ENCODE measurements at places on chromosomes 5 and 9.
A peak's percentile ranks its signal among the peaks of the same experiment; 100 is the strongest.

DNA sequence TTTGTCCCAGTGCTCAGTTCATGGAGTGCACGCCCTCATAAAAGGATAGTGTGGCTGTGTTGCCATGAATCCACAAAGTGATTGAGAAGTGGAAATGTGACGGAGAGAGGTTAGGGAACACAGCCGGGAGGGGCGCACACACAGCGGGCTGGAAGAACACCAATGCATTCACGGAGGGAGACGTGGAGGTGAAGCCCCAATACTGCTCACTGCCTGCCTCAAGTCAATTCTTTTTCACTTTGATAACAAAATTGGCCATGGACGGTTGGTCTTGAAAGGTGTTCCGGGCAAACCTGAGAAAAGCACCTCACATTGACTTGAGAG, 424.1 kb downstream of the MED10 start:
- no peak overlapping the region for H3K4me3 ChIP-seq
- H3K27me3 ChIP-seq: no peaks in the 10 kb centered on the region
- no peaks in the 10 kb centered on the region for H3K36me3 ChIP-seq
- no peak for DNase-seq

DNA sequence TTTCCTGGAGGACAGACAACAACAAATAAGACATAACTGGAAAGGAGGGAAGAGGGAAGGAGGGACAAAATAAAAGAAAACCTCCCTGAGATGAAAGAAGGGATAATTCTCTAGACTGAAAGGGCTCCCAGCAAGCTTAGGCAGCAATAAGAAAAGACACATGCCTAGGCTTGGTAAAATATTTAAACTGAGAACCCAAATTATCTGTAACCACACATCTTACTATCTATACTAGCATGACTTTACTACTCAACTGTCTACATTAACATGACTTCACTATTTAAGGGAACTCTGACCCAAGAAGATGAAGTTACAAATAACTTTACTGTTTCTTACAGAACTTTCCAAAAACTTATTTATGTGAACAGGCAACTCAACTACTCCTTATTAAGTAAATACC, 95.9 kb downstream of the EPB41L4A start:
- no peak overlapping the region for H3K4me3 ChIP-seq
- H3K4me1 ChIP-seq: no peaks in the 10 kb centered on the region
- no peaks in the 10 kb centered on the region for H3K36me3 ChIP-seq
- no peak overlapping the region for H3K27ac ChIP-seq
- no peak for DNase-seq

DNA sequence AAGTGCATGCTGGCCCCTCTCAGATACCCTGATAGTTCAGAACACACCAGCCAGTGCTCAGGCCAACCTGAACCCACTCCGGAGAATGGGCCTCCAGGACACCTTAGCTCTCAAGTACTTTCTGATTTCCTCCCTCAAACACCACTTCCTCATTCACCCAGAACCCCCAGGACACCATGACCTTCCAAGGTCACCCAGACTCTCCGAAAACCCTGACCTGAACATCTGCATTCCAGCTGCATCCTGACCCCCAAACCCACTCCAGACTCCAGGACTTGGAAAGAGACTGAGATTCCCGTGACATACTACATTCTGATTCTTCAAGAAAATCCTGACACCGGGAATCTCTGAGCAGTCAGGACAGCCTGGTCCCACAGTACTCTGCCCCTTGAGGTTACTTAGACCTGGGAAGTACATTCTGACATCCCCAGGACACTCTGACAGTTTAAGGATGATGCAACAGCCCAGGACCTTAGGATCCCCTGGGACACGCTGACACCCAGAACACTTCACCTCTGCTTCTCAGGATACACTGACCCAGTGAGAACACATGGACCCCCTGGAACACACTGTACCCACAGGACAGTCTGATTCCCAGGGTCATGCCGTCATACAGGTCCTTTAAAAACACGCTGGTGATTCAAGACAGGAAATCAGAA, 747 bp upstream of the PROP1 start:
- no peaks in the 10 kb centered on the region for H3K36me3 ChIP-seq
- no peak for DNase-seq
- no peaks in the 10 kb centered on the region for H3K4me1 ChIP-seq
- no peaks in the 10 kb centered on the region for H3K27me3 ChIP-seq

DNA sequence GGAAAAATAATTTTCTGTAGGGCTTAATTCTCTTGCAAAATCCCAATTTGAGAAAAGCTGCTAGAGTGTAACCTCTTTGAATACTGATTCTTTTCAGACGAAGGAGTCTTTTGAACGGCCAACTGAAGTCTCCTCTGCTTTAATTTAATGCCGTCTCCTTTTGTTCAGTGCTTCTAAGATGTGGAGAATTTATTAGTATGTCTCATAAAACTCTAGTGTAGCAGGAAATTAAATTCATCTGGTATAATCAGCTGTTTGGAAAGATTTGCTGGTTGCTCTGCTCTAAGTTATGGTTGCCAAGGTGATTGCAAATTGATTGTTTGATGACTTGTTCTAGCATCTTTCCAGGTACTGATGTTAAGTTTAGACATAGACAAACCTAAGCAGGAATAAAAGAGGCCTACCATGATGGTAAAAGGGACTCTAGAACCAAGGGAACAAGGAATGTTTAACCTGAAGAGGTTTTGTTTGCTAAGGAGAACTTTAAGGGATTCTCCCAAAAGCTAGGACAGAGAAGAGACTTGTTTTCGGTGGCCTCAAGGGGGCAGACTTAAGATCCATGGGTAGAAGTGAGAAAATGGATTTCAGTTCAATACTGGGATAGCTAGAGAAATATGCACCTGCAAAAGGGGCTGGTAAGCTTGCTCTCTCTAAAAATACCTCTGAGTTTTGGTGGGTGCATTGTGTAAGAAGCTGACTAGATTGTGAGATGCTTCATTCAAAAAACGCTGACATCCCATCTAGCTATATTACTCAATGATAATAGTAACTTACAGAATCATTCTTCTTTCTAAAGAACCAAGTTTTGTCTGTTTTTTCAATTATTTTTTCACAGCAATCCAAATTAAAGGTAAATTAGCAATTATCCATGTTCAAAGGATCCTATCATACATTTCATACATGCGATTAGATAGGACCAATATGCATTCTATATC, 5.7 kb upstream of the ADRB2 start:
- DNase-seq: peak; percentile 35
- H3K36me3 ChIP-seq: no peaks in the 10 kb centered on the region

DNA sequence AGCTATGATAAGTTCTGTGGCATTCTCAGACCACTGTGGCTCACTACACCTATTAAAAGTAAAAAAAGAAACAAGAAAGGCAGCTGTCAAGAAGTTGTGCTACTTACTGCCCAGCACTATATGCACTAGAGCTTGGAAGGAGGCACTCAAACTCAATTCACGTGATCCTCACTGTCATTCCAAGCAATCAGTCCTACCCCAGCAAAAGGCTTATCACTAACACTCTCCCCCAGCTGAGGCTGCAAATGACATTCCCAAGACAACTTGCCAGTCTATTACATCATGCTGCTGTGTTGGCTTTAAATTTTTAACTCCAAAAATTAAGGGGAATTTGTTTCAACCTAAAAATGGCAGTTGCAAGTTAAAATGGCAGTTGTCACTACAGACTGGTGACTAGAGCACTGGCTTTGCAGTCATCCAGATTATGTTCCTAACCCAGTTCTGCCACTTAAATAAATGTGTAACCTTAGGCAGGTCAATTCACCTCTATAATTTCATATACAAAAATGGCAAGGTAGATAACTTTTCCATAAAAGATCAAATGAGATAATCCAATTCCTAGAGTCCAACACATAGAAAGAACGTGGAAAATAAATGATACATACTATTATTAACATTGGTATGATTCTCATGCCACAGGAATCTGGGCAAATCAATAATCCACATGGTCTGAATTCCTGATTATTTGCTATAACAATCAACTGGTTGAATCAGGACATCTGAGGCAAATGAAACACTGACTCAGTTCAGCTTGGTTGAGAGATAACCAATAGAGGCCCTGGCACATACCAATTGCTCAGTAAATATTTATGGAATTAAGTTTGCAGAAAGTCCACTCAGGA, 52.4 kb downstream of the FBXW11 start:
- DNase-seq: no peak
- H3K27ac ChIP-seq: no peak overlapping the region
- H3K4me1 ChIP-seq: peaks cover 34% of the 10 kb centered on the region
- no peaks in the 10 kb centered on the region for H3K27me3 ChIP-seq

DNA sequence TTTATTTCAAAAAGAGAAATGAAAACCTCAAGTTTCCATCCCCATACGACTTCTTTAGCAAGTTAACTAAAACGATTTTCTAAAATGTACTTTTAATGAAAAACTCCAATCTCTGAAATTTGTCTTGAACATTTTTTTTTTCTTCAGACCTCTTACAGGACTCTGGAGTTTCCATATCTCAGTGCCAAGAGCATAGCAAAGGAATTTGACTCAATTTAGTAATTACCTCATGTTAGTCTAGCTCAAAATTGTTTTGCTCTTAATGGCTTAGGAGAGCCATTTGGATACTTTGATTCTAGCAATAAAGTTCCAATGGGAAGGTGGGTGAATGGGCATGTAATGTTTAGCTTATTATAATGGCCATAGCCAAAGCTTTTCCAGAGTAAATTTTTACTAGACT, 26.0 kb upstream of the SPATA31D4 start:
- H3K36me3 ChIP-seq: no peaks in the 10 kb centered on the region
- H3K27me3 ChIP-seq: no peaks in the 10 kb centered on the region
- no peaks in the 10 kb centered on the region for H3K4me1 ChIP-seq
- H3K4me3 ChIP-seq: no peak overlapping the region
- DNase-seq: no peak

DNA sequence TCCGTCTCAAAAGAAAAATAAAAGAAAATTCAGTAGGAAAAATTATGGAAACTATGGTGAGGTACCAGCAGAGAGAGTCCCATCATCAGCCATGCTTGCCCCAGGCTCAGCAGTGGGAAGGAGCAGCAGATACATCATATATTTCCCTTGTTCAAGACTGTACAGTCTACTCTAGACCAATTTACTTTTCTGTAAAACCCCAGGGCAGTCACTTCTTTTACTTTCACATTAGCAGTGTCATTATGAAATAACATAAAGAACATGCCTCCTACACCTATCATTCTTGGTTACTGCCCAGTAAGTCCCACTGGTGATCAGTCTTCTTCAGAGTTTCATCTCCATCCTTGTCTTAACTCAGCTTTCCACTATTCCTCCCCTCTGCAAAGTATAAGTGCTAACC, 1145.0 kb downstream of the MAT2B start:
- H3K4me3 ChIP-seq: no peak overlapping the region
- no peak for DNase-seq
- H3K4me1 ChIP-seq: no peaks in the 10 kb centered on the region
- no peaks in the 10 kb centered on the region for H3K27me3 ChIP-seq
- H3K27ac ChIP-seq: no peak overlapping the region

DNA sequence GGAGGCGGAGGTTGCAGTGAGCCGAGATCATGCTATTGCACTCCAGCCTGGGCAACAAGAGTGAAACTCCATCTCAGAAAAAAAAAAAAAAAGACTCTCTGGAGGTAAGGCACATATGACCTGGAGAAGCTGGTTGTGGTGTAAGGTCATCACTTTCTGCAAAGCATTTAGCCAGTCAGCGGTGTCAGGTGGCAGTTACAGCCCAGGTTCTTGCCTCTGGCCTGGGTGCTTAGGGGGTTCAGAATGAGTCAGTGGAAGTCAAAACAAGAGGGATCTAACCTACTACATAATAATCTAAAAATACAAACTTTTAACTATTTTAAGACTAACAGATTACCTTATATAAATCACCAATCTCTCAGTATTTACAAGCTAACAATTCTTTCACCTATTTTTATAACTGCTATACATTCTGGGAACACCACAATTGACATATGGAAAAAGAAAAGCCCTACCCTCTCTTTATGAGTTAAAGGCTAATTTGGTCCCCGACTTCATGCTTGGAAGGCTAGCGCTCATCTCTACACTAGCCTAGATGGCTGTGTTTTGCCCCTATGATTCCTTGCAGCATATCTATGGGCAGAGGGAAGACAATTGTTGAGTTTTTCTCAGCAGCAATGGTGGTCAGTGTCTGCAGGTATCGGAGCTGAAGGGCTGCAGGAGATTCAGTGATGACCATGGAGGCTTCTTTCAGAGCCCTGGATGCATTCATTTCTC, 29.2 kb downstream of the STOM start:
- DNase-seq: no peak
- H3K27me3 ChIP-seq: no peaks in the 10 kb centered on the region
- H3K27ac ChIP-seq: no peak overlapping the region
- no peak overlapping the region for H3K4me3 ChIP-seq

DNA sequence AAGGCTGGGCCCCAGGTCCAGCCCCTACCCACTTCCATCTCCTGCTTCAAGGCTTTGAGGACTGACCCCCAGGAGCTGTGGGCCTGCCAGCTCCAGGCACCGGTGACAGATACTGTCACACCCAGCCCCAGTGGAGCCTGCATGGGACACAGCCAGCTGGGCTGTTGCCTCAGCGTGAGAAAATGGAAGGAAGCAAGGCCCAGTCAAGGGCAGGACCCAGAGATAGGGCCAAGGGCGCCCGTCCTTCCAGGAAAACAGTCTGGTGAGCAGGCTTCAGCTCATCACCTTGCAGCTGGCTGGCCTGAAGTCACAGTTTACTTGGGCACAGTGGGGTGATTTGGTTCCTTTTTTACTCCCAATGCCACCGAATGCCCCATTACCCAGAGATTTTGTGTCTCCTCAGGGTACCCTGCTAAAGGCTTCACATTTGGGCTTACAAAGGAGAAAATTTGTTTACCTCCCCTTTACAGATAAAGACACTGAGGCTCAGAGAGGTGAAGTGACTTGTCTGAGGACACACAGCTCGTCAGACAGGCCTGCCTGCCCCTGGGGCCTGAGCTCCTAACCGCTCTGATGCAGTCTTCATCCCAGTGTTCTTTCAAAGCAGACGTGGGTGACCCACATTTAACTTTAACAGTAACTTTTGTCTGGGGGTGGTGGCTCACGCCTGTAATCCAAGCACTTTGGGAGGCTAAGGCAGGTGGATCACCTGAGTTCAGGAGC, 21.5 kb upstream of the WDR38 start:
- no peak for DNase-seq
- no peaks in the 10 kb centered on the region for H3K27me3 ChIP-seq
- H3K4me1 ChIP-seq: no peaks in the 10 kb centered on the region
- no peaks in the 10 kb centered on the region for H3K36me3 ChIP-seq
- no peak overlapping the region for H3K27ac ChIP-seq

GRCh38 chr5:72619251-72619650, 112.0 kb upstream of the ZNF366 start:
- no peak overlapping the region for H3K27ac ChIP-seq
- DNase-seq: no peak
- H3K36me3 ChIP-seq: no peaks in the 10 kb centered on the region
- no peaks in the 10 kb centered on the region for H3K4me1 ChIP-seq

DNA sequence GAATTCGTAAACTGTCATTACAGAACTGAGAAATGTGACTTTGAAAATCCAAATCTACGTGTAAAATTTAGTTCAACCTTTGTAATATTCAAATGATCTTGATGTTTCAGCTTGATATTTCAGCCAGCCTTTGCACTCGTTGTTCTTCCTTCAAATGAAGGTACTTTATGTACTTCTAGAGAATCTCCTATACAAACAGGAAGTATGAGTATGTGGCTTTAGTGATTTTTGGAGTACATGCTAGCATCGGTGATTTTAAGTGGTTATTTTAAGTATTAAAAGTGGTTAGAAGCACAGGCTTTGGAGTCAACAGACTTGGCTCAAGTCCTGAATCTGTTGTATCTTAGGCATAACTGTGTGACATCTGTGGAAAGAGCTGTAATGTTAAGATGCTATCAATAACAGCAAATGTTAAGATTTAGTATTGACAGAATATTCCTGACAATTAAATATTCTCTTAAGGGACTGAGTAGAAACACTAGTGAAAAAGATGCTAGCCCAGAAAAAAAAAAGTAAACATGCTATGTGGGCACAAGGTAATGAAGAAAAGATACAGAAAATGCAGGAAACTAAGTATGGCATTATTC, 398.0 kb downstream of the ADGRV1 start:
- H3K27me3 ChIP-seq: no peaks in the 10 kb centered on the region
- no peaks in the 10 kb centered on the region for H3K36me3 ChIP-seq
- H3K4me3 ChIP-seq: no peak overlapping the region
- no peak for DNase-seq

Data from CD4-positive, alpha-beta memory T cell (primary cell).